ENCODE measurements at places on chromosomes 12 and 14.

GRCh38 chr12:117486840-117487659 lies 125.6 kb upstream of the NOS1 start:
- DNase-seq, result no peak

GRCh38 chr12:111211910-111212757 lies 156.8 kb downstream of the PHETA1 start:
- DNase-seq, result no peak

GRCh38 chr12:123580772-123581171 lies 3.6 kb upstream of the TMED2 start:
- DNase-seq, result no peak

- peak; percentile 95 for DNase-seq
These were observed 5.2 kb downstream of the OR4E1 start for GRCh38 chr14:21668377-21668776.

DNA sequence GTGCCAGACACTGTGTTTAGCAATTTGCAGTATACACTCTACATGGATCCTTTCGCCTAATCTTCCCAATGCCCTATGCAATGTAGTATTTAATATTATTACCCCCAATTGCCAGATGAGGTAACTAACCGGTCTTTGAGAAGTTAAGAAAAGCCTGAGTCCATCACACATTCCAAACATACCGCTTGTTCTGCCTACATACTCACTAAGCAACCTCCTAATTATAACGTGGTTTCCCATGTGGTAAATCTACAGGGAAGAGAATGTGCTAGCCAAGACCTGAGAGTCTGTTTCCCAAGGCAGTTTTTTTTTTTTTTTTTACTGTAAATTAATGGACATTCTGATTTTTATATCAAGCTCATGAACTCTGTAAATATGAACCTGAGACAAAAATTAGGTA lies 37.2 kb downstream of the ATP2B1 start:
- peak; percentile 59 for DNase-seq

DNA sequence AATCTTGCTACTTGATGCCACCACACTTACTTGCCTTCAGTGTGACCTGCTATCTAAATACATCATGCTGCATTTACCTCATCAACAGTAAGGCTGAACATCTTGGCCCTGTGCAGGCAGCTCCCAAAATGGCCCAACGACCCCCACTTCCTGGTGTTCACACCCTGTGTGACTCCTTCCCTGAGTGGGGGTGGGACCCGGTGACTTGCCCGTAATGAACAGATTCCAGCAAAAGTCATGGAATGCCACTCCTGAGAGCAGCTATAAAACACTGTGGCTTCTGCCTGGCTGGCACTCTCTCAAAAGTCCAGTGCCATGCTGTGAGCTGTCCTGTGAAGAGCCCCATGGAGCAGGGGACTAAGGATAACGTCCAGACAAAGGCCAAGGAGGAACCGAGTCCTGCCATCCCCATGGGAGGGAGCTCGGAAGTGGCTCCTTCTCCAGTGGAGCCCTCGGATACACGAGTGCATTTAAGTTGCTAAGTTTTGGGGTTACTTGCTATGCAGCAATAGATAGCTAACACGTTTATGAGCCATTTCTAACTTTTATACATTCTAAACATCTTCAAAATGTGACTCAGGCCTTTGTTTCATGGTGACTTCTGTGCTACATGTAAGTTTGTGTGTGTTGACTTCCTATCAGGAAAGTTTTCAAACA lies 33.0 kb downstream of the P2RX2 start:
- DNase-seq, result peak; percentile 63

- DNase-seq, result no peak
These were observed at the start of gene UNC79 for GRCh38 chr14:93430315-93431035. Gene UNC79 (plus strand): TSS chr14:93430939. CDS start chr14:93431030, 91 bp downstream.

GRCh38 chr14:65834812-65835211 lies 422.3 kb downstream of the FUT8 start:
- DNase-seq, result no peak

- no peak for DNase-seq
These were observed 19.9 kb downstream of the LRTM2 start for GRCh38 chr12:1839956-1840951.

DNA sequence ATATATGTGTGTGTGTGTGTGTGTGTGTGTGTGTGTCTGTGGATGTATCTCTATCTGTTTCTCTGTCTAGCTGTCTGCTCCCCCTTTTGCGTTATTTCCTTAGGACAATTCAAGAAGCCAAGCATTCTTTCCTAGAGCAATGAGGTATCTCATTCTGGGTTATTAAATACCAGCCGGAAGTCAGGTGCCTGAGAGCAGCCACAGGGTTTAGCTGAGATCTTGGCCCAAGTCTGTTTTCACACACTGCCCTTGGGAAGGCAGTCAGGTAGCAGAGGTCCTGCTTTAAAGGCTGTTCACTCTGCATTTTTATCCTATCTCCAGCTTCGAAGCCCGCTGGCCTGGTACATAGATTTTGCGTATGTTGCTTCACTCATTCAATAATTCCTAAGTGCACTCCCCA lies 76.8 kb downstream of the TSPAN9 start:
- no peak for DNase-seq

GRCh38 chr12:90790747-90791146 lies 164.2 kb downstream of the CCER1 start:
- DNase-seq, result no peak

- no peak for DNase-seq
These were observed 36.4 kb downstream of the TESPA1 start for GRCh38 chr12:54948171-54948570.

DNA sequence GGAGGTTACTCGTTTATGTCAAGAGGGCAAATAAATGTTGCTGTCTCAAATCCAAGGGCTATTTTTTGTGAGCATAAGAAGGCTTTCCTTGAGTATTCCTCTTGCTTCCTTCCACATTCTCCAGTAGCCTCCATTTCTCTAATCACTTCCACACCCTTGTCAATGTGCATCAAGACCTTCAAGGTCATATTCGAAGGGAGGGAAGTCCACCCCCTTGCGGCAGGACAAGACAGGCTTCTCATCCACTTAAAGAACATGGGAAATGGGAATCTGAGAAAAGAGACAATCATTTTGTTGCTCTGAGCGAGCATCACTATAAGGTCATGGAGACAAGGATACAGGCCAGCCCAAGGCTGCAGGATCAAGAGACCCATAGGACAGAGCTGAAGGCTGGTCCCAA lies 13.2 kb upstream of the DHRS2 start:
- no peak for DNase-seq

- no peak for DNase-seq
These were observed 6.3 kb upstream of the RIN3 start for GRCh38 chr14:92507174-92507768.

GRCh38 chr12:104494137-104494792 lies 37.5 kb downstream of the CHST11 start:
- DNase-seq, result no peak

DNA sequence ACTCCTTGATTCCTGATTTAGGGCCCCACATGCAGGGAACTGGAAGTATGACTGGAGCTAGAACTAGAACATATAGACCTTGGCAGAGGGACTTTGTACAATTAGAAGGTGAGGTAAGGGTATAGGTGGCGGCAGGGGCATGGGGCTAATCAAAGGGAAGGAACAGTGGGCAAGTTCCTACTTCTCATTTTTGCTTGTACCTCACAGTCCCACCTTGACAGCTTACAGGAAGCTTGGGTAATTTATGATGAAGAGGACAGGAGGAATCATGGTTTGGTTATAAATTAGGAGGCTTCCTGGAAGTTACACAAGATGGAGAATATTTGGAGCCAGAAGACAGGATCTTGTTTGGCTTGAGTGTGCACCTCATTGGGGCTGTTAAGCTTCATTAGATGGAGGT lies 33.4 kb downstream of the SUSD6 start:
- DNase-seq, result no peak

DNA sequence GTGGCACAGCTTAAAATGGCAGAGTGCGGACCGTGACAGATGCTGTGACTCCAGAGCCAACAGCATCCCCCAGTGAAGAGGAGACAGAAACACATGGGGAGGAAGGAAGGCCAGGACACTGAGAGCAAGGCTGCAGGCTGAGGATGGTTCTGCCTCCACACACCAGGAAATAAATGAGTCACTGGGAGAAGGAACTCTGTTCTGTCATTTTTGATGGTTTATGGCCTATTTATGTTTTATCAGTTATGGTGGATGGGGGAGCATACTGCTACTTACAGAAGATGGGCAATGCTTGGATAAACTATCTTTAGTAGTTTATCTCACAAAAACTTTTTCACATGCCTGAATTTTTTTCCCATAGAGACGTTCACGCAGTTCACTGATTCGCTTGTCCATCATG lies 33.8 kb downstream of the ZFYVE21 start:
- DNase-seq, result no peak

- no peak for DNase-seq
These were observed 122.5 kb upstream of the KRAS start for GRCh38 chr12:25372969-25373817.

GRCh38 chr12:105499205-105499604 lies 168.7 kb downstream of the C12orf75 start:
- DNase-seq, result peak; percentile 30

GRCh38 chr14:72947366-72948160 lies 21.3 kb downstream of the DCAF4 start:
- DNase-seq, result no peak

DNA sequence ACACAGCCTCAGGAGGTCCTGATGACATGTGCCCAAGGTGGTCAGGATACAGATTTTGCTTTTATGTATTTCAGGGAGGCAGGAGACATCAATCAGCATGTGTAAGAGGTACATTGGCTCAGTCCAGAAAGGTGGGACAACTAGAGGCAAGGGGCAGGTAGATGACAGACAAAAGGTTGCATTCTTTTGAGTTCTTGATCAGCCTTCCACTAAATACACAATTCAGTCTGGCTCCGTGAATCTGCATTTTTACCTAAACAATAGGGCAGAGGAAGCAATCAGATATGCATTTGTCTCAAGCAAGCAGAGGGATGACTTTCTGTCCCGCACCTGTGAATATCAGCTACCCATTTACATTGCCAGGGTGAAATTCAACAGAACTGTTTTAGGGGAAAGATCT lies 178.6 kb downstream of the KSR2 start:
- no peak for DNase-seq

DNA sequence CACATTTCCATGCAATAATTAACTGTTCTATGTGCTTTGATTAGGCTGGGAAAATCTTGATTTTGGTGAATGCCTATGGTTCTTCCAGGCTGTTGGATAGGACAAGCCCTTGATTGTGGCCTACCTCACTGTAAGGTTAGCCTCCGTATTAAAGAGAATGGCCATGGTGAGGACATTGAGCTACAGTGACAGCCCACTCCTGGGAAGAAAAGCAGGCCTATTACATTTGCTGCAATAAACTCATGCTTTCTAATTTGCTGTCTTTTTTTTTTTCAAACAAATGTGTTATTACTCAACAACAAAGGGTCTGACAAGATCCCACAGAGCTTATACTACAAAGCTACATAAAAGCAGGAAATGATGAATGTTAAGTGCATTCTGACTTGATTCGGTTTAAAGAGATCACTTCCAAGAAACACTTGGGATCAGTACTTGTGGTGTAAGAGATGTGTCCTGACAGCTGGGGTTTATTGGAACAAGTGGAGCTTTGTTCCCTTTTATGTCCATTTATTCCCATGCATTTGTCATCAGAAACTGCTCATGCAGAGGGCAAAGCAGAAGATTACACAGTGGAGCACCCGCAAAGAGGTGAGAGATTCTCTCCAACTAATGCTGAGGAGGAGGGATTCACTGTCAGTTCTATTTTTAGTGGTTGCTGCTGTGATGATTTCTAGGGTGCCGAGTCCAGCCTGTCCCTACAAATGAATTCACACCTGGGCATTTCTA lies 29.1 kb upstream of the KCNK10 start:
- DNase-seq, result no peak

GRCh38 chr14:76151398-76152332 lies at the start of gene GPATCH2L:
Gene GPATCH2L (plus strand): TSS chr14:76151922. CDS start chr14:76154364, 2,442 bp downstream.
- DNase-seq, result peak; percentile 88

GRCh38 chr12:80320121-80320678 lies 123.8 kb upstream of the PTPRQ start:
- DNase-seq, result no peak

DNA sequence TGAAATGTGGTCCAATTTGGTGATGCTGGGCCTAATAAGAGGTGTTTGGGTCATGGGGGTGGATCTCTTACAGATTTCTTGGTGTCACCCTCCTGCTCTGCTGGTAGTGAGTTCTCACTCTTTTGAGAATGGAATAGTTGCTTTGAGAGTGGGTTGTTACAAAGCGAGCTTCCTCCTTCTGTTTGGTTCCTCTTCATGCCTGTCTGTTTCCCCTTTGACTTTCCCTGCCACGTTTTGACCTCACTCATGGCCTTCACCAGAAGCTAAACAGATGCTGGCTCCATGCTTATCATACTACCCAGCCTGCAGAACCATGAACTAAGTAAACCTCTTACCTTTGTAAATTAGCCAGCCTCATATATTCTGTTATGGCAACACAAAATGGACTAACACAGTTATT lies 57.7 kb upstream of the LDHB start:
- DNase-seq, result no peak

DNA sequence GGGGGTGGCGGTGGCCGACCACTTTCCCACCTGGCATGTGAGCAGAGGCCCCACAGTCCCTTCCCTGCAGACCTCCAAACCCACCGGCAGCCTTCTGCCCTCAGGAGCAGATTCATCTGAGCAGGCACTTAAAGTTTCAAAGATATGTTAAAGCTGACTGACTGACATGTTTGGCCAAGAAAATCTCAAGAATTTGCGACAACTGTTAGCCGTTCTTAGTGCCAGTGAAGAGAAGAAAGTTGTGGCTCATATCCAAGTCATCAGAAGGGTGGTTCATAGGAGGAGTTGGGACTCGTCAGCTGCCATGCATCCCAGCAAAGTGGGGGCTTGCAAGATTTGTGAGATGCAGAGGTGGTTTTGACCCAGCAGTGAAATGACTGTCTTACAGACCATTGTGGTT lies 27.2 kb downstream of the ELK3 start:
- DNase-seq, result no peak

GRCh38 chr14:77043177-77043983 lies 14.9 kb upstream of the IRF2BPL start:
- peak; percentile 91 for DNase-seq

- no peak for DNase-seq
These were observed 8.6 kb upstream of the FBRSL1 start for GRCh38 chr12:132481345-132481744.

- DNase-seq, result no peak
These were observed 308.0 kb upstream of the SFSWAP start for GRCh38 chr12:131402781-131403396.

- DNase-seq, result no peak
These were observed 9.2 kb upstream of the PLEKHD1 start for GRCh38 chr14:69475194-69475818.

- DNase-seq, result no peak
These were observed 380.3 kb downstream of the CCER1 start for GRCh38 chr12:90574676-90575075.

DNA sequence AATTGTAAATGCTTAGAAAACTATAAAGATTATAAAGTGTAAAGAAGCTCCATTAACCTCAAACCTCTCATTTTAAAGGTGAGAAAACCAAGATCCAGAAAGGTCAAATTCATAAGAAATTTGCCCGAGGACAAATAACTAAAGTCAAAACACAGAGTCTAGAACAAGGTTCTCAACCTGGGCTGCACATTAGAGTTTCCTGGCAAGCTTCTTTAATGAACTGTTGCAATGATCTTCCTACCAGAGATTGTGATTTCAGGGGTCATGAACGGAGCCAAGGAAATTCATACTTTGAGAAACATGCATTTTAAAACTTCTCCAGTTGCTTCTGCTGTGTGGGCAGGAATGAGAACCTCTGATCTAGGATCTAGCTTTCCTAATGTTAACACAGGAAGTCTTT lies 86.8 kb downstream of the DERA start:
- DNase-seq, result no peak
